ENCODE measurements at places on chromosomes 7 and 10.

DNA sequence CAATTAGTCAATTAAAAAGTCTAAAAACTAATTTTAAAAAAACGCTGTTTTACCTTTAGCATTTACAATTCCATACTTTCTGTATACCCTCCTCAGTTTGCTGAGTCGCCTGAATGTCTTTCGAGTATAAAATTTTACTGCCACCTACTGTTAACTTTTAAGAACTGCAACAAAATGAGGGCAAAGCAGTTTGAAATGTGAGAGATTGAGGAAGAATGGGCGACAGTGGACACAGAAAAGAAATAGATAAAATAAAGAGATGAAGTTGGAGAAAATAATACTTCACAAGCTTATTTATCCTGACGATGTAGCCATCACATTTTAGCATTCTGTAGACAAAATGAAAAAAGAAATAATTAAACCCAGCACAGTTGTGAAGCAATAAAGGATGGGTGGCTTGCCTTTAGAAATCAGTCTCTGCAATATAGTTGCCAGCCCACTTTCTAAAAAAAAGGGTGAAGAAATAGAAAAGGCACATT lies 110.8 kb upstream of the PTN start:
- peak overlapping the region; percentile 5 for H3K27ac ChIP-seq
- H3K4me3 ChIP-seq = no peak overlapping the region
- peak; percentile 26 for DNase-seq
- peaks cover 4% of the 10 kb centered on the region for H3K4me1 ChIP-seq
- no peaks in the 10 kb centered on the region for H3K36me3 ChIP-seq

DNA sequence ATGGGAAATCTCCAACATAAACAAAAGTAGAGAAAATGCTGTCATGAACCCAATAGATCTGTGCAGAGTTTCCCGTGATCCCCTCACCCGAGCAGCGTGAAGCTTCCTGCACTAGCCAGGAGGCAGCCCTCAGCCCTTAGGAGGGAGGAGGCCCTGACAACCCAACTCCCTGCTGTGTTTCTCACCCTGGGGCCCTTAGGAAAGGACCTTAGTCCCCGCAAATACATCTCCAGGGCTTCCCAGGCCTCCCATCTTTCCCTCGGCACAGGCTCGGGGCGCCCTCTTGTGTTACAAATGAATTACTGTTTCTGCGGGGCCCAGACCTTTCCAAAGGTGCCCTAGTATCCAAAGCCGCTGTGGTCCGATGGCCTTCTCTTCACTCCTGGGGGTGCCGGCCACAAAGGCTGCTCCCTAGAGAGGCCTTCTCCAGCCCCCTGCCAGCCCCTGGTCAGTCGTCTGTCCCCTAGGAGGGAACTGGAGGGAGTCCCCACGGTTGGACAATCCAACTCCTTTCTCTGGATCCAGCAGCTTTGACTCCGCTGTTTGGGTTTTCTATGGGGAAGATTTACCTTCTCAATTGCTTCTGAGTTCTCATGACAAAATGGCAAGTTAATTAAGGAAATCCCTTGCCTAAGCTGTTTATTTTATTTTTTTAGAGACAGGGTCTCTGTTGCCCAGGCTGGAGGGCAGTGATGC lies 49.9 kb upstream of the SH2B2 start:
- H3K36me3 ChIP-seq = no peaks in the 10 kb centered on the region
- H3K4me1 ChIP-seq = no peaks in the 10 kb centered on the region
- H3K27me3 ChIP-seq = no peaks in the 10 kb centered on the region
- no peak for DNase-seq
- no peak overlapping the region for H3K4me3 ChIP-seq
- H3K27ac ChIP-seq = no peak overlapping the region

DNA sequence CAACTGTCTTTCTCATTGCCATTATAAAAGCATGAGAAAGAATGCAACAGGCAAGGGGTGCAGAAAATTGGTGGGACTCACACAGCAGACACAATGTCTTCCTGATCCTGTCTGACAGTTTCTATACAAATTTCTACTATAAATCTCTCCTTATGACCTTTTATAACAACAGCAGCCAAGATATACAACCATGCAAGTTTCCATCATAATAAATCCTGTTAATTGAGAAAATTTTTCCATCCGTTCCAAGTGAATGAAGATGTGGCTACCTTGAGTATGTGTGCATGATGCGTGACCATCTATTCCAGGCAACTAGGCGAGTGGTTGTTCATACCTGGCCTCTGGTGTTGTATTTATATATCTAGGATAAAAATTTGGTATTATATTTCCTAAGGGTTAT lies 216.7 kb downstream of the BBS9 start:
- H3K4me1 ChIP-seq = no peaks in the 10 kb centered on the region
- H3K36me3 ChIP-seq = no peaks in the 10 kb centered on the region
- H3K4me3 ChIP-seq = no peak overlapping the region
- no peaks in the 10 kb centered on the region for H3K27me3 ChIP-seq
- no peak overlapping the region for H3K27ac ChIP-seq

DNA sequence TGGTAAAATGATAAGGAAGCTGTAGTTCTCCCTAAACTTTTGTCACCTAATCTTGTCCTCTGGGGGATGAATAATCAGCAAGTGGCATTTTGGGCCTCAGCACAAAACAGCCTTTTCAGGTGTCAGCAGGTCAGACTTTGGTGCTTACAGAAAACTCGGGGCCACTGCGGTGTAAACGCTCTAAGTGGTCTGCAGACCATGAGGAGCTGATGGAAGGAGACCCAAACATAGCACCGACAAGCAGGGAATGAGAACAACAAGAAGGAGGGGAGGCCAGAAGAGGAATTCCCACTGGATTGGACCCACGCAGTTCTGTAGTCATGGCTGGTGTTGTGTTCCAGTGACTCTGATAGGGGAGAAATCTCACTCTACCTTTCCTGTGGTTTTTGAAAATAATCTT lies 45.4 kb downstream of the RAMP3 start:
- H3K27me3 ChIP-seq = peaks cover 16% of the 10 kb centered on the region
- H3K4me1 ChIP-seq = no peaks in the 10 kb centered on the region
- H3K27ac ChIP-seq = no peak overlapping the region
- H3K36me3 ChIP-seq = no peaks in the 10 kb centered on the region
- DNase-seq = no peak
- H3K4me3 ChIP-seq = no peak overlapping the region

DNA sequence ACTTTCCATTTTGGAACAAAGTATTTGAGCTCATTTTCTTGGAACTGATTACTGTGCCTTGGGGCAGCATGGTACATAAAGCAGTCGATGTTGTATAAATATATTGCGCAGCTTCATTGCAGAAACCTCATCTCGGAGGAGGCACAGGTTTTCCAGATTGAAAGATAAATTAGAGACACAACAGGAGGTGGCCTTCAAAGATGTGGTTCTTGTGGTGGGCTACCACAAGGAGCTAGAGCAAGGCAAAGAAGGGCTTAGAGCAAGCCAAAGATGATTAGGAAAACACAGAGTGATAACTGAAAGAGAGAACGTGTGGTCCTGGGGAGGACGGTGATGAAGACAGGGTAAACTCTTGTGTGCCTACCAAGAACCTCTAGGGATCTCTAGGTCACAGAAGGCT lies 169.1 kb upstream of the TNS3 start:
- H3K4me3 ChIP-seq = no peak overlapping the region
- H3K27ac ChIP-seq = no peak overlapping the region
- H3K36me3 ChIP-seq = no peaks in the 10 kb centered on the region
- no peaks in the 10 kb centered on the region for H3K27me3 ChIP-seq

DNA sequence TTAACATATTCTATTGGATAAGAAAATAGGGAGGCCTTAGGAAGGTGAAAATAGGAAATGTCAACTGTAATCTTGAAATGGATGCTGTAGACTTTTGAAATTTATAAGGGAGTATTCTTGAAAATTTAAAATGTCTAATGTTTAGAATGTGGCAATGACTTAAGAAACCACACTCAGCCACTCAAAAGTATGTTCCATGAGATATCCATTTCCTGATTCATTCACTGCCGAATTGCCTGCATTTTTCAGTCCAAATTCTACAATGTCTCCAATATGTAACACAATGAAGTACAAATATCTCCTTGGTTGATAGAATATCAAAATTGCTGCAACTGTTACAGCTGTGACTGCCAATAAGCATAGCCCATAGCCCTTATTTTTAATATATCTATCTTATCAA lies 25.9 kb downstream of the PRKG1 start:
- no peak overlapping the region for H3K4me3 ChIP-seq
- H3K27ac ChIP-seq = no peak overlapping the region
- no peaks in the 10 kb centered on the region for H3K4me1 ChIP-seq
- no peak for DNase-seq

GRCh38 chr7:3510101-3511020 lies 209.3 kb downstream of the SDK1 start:
- no peak overlapping the region for H3K27ac ChIP-seq
- no peak overlapping the region for H3K4me3 ChIP-seq
- peak; percentile 50 for DNase-seq
- no peaks in the 10 kb centered on the region for H3K27me3 ChIP-seq
- peaks cover 5% of the 10 kb centered on the region for H3K4me1 ChIP-seq

DNA sequence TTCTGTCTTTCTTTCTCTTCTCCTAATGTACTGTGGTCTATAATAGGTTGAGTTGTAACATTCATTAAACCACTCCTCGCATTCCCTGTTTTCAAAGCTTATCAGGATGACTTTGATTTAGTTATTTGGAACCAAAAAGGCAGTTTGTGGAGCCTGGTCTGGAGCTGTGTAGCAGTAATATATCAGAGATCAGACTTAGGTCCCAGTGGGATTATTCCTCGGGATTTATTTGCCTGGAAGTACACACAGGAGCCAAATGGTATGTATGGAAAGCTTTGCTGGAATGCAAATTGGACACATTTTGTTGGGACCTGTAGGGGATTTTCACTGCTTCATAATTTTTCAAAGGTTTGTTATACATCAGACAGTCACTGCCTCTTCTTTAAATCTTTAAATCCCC lies 40.9 kb downstream of the GBF1 start:
- H3K27me3 ChIP-seq = no peaks in the 10 kb centered on the region
- no peak for DNase-seq
- H3K4me1 ChIP-seq = no peaks in the 10 kb centered on the region

- no peak overlapping the region for H3K4me3 ChIP-seq
- H3K4me1 ChIP-seq = no peaks in the 10 kb centered on the region
- no peak for DNase-seq
- no peaks in the 10 kb centered on the region for H3K36me3 ChIP-seq
- peaks cover 62% of the 10 kb centered on the region for H3K27me3 ChIP-seq
Measured at GRCh38 chr10:100710151-100710871, 35.1 kb upstream of the PAX2 start.

DNA sequence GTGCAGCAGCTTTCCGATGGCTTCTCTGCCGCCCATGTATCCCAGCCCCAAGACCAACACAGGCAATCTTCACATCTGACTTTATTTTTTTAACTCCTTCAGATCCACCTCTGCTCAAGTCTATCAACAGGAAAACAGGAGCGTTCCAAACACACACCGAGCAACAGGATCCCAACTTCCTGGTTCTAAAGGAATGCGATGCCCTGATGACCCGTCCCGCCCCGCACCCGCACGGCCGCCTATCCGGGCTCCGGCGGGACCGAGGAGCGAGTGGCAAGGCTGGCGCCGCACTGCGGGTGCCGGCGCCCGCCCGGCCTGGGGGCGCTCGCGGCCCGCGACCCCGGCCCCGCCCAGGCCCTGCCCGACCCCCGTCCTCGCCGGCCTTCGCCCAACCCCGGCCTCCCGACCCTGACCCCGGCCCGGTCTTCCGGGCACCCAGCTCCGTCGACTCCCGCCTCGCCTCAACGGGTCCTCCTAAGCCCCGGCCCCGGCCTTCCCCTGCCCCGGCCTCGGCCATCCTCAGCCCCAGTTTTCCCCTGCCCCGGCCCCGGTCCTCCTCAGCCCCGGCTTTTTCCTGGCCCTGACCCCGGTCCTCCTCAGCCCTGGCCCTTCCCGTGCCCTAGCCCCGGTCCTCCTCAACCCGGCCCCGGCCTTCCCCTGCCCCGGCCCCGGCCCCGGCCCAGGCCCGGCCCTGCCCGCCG lies 730 bp downstream of the LARP4B start:
- H3K27me3 ChIP-seq = no peaks in the 10 kb centered on the region
- peak overlapping the region; percentile 79 for H3K27ac ChIP-seq
- peak overlapping the region; percentile 88 for H3K4me3 ChIP-seq
- H3K4me1 ChIP-seq = peaks cover 4% of the 10 kb centered on the region
- H3K36me3 ChIP-seq = no peaks in the 10 kb centered on the region

DNA sequence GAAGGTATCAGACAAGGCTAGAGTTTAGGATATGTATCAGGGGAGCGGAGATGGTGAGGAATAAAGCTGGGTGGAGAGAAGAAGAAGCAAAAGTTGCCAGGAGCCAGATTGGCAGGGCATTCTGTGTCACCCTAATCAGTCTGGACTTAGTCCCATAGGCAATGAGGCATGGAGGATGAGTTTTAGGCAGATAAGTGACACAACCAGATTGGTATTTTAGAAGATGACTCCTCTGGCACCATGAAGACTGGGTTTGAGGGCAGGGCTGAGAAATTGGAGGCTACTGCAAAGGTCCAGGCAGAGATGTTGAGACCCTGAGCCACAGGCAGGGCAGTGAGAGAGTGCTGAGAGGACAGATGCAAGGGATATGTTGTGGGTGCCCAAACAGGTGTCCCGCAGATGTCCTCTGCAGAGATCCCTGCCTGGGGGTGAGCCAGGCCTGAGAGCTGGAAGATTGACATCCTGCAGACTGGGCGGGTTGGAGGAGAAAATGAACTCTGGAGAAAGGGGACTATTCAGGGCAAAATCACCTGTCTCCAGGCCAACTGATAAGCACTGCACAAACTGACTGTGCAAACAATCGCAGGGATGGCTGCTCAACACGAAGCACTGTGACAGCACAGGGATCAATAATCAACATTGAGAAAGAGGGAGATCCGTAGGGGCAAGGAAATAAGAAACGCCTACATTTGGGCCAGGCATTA lies 11.9 kb upstream of the HABP2 start:
- H3K4me1 ChIP-seq = peaks cover 6% of the 10 kb centered on the region
- no peak overlapping the region for H3K27ac ChIP-seq
- peaks cover 10% of the 10 kb centered on the region for H3K27me3 ChIP-seq
- H3K36me3 ChIP-seq = no peaks in the 10 kb centered on the region
- H3K4me3 ChIP-seq = no peak overlapping the region
- DNase-seq = no peak

GRCh38 chr10:93993414-93993781 lies 333 bp upstream of the PLCE1 start:
- no peaks in the 10 kb centered on the region for H3K36me3 ChIP-seq
- DNase-seq = no peak
- peaks cover 49% of the 10 kb centered on the region for H3K4me1 ChIP-seq
- H3K27ac ChIP-seq = no peak overlapping the region
